ENCODE measurements at places on chromosomes 3 and 15.

DNA sequence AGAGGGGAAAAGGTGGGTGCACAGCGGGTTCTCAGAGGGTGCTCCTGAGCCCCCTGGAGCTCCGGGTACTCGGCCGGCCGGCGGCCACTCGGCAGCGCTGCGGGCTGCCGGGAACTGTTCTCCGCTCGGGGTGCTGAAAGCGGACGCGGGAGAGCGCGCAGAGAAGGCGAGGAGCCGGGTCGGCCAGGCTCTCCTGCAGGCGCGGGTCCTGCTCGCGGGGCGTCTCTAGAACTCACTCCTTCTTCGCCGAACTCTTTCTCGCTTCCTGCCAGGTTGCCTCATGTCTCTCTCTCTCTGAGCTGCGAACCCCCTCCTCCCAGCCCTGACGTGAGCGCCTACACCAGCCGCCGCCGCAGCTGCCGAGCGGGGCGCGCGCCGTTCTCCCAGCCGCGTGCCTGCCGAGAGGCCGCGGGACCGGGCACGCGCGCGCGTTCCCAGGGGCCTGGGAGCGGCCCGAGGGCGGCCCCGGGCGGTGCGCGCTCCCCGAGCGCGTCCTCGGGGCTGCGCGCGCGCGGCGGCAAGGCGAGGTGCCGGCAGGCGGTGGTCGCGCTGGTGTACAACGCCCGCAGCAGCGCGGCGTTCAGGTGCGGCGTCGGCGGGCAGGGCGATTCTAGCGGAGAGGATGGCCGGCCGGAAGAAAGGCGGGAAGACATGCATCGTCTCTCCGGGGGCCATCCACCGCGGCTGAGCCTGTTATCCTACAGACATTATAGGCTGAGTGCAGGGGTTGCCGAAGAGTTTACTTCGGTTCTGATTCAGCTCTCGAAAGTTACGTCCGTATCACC is at the start of gene PEX5L:
Gene PEX5L, minus strand, starts transcription at position 267 of the 785 bp plus-strand sequence. CDS start 338 bp downstream, outside the sequence.
- no peak for DNase-seq

GRCh38 chr3:57100046-57100695 is 39.7 kb downstream of the SPATA12 start:
- DNase-seq: peak; percentile 64

GRCh38 chr15:47364230-47365141 is 352.8 kb upstream of the SEMA6D start:
- DNase-seq: no peak

GRCh38 chr15:29111705-29112281 is 157.8 kb downstream of the NSMCE3 start:
- no peak for DNase-seq

GRCh38 chr15:51830276-51830806 is 888 bp downstream of the TMOD3 start:
- peak; percentile 45 for DNase-seq

- no peak for DNase-seq
Measured at GRCh38 chr3:73685061-73685460, 60.3 kb upstream of the PDZRN3 start.

DNA sequence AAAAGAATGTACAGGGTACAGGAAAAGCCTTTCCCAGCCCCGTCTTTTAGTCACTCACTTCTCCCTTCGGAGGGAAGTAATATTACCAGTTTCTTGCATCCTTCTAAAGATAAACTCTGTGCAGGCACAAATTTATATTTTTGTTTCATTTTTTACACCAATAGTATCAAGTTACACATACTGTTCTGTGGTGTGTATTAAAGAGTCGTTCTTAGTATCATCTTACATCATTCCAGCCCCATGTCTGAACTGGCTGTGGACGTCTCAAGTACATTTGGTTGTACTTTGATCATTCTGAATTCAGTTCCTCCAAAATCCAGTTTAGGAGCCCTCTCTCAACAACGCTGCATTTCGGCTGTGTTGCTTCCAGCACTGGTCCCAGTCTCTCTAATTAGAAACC is 68.7 kb downstream of the LMLN start:
- DNase-seq: no peak

- DNase-seq: no peak
Measured at GRCh38 chr3:21672303-21672702, 78.7 kb downstream of the ZNF385D start.

DNA sequence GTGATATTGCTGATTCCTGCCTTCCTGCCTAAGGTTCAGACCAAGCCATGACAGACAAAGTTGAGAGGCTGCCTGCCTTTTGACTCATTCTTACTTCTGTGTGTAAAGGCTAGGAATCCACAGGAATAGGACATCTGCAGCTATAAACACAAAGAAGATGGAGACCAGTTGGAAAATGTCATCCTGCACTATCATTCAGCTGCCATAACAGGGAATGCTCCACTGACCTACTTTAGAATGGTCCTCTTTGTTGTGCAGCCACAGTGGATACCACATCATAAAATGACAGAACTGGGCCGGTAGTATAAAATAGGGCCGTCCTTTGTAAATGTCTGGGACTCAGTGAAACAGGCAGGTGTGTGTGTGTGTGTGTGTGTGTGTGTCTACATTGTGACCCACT is 75.1 kb downstream of the STAC start:
- DNase-seq: no peak

DNA sequence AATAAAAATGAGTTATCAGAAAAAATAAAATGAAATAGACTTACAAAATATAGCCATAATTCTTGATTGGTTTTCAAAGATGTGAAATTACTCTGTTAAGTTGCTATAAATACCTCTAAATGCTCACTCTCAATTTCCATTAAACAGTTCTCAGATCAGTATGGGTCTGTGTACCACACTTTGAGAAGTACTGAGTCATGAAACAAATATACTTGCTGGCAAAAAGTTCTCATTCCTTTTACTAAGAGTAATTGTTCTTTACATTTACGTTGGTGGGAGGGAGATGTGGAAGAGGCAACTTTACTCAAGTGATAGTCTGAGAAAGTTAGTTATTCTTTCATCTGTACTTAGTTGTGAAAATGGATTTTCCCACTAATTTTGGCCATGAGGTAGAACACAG is 96.3 kb downstream of the ZNF385D start:
- no peak for DNase-seq

Measured in inflammatory macrophage treated with lipopolysaccharide for 4 hours (primary cell).